Activated naive CD8-positive, alpha-beta T cell treated with anti-CD3 and anti-CD28 coated beads, Interleukin-2, amount 50 U/mL, for 24 hours (primary cell): ENCODE measurements at places on chromosomes 16 and 17.

DNA sequence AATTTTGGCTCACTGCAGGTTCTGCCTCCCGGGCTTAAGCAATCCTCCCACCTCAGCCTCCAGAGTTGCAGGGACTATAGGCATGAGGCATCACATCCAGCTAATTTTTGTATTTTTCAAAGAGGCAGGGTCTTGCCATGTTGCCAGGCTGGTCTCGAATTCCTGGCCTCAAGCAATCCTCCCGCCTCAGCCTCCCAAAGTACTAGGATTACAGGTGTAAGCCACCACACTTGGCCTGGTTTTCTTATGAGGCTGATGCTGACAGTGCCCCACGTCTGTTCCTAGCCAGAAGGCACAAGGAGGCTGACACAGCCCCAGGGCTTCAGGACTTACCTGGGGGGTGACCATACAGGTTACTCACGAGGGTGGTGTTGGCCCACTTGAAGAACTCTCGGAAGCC lies 33.9 kb upstream of the GCSH start:
- peaks cover 2% of the 10 kb centered on the region for H3K27me3 ChIP-seq
- H3K4me1 ChIP-seq = no peaks in the 10 kb centered on the region
- DNase-seq = no peak
- no peak overlapping the region for H3K4me3 ChIP-seq
- no peaks in the 10 kb centered on the region for H3K36me3 ChIP-seq
- no peak overlapping the region for H3K27ac ChIP-seq

GRCh38 chr17:55340176-55340575 lies 75.4 kb downstream of the HLF start:
- no peak overlapping the region for H3K27ac ChIP-seq
- peaks cover 18% of the 10 kb centered on the region for H3K27me3 ChIP-seq
- no peak for DNase-seq
- no peaks in the 10 kb centered on the region for H3K36me3 ChIP-seq
- H3K4me3 ChIP-seq = no peak overlapping the region
- H3K4me1 ChIP-seq = peaks cover 32% of the 10 kb centered on the region

DNA sequence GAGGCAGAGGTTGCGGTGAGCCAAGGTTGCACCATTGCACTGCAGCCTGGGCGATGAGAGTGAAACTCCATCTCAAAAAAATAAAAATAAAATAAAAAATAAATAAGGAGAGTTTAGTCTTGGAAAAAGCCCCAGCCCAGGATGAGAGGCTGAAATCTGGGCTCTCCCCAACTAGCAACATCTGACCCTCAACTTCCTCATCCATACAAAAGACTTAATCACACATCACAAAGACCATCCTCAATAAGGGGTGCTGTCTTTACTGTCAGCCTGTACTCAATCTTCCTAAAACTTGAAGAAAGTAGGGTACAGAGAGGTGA lies 11.4 kb upstream of the SLC4A1 start:
- H3K4me3 ChIP-seq = no peak overlapping the region
- no peak for DNase-seq
- no peaks in the 10 kb centered on the region for H3K36me3 ChIP-seq
- H3K27ac ChIP-seq = no peak overlapping the region
- no peaks in the 10 kb centered on the region for H3K27me3 ChIP-seq

GRCh38 chr17:1648173-1648962 lies 1.3 kb downstream of the RILP start:
- peak; percentile 23 for DNase-seq
- peak overlapping the region; percentile 57 for H3K4me3 ChIP-seq
- no peak overlapping the region for H3K27ac ChIP-seq
- peaks cover 20% of the 10 kb centered on the region for H3K36me3 ChIP-seq

DNA sequence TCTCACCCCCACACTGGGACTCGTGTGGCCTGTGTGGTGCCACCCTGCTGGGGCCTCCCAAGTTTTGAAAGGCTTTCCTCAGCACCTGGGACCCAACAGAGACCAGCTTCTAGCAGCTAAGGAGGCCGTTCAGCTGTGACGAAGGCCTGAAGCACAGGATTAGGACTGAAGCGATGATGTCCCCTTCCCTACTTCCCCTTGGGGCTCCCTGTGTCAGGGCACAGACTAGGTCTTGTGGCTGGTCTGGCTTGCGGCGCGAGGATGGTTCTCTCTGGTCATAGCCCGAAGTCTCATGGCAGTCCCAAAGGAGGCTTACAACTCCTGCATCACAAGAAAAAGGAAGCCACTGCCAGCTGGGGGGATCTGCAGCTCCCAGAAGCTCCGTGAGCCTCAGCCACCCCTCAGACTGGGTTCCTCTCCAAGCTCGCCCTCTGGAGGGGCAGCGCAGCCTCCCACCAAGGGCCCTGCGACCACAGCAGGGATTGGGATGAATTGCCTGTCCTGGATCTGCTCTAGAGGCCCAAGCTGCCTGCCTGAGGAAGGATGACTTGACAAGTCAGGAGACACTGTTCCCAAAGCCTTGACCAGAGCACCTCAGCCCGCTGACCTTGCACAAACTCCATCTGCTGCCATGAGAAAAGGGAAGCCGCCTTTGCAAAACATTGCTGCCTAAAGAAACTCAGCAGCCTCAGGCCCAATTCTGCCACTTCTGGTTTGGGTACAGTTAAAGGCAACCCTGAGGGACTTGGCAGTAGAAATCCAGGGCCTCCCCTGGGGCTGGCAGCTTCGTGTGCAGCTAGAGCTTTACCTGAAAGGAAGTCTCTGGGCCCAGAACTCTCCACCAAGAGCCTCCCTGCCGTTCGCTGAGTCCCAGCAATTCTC lies 27.4 kb downstream of the STH start:
- no peak for DNase-seq
- H3K27ac ChIP-seq = peak overlapping the region; percentile 38
- peaks cover 21% of the 10 kb centered on the region for H3K36me3 ChIP-seq
- no peaks in the 10 kb centered on the region for H3K27me3 ChIP-seq
- H3K4me1 ChIP-seq = peaks cover 27% of the 10 kb centered on the region
- H3K4me3 ChIP-seq = no peak overlapping the region

DNA sequence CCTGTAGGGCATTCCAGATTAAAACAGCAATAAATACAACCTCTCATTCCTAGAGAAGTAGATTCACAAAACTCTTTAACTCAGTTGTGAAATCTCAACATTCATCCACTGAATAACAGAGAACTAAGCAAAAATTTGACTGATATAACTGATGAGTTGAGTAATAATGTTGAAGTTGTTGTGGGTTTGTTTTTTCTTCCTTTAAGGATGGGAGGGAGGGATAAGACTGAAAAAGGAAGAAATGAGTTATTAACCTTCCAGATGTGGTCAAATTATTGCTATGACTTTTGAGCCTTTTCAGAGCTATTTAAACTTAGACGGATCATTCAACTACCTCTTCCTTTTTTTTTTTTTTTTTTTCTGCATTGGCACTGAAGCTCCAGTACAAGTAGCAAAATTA lies 38.6 kb downstream of the SKAP1 start:
- peaks cover 40% of the 10 kb centered on the region for H3K36me3 ChIP-seq
- H3K4me3 ChIP-seq = no peak overlapping the region
- no peak for DNase-seq
- peaks cover 33% of the 10 kb centered on the region for H3K4me1 ChIP-seq
- H3K27ac ChIP-seq = no peak overlapping the region
- H3K27me3 ChIP-seq = no peaks in the 10 kb centered on the region

- H3K27ac ChIP-seq = peak overlapping the region; percentile 94
- no peak for DNase-seq
- H3K4me3 ChIP-seq = peak overlapping the region; percentile 96
Measured at GRCh38 chr16:71893888-71894228, 1.5 kb upstream of the IST1 start.

- no peak overlapping the region for H3K4me3 ChIP-seq
- H3K27me3 ChIP-seq = peaks cover 2% of the 10 kb centered on the region
- H3K36me3 ChIP-seq = no peaks in the 10 kb centered on the region
- DNase-seq = no peak
Measured at GRCh38 chr16:55003916-55004315, 73.3 kb downstream of the IRX5 start.

DNA sequence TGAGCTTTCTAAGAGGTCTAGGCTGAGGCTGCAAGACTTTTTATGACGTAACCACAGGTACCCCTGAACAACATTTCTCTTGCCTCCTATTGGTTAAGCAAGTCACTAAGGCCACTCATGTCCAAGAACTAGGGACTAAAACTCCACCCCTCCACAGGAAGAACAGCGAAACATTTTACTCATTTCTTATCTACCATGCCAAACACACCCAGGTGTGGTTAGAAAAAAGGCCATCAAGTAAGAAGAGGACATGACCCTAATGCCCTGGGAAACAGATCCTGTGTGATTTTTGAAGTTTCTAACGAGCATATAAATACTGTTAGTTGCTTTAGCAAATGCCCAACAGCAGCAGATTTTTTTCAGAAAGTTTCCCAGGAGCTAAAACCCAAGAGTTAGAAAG lies 282.4 kb upstream of the DYNLRB2 start:
- no peak overlapping the region for H3K4me3 ChIP-seq
- H3K36me3 ChIP-seq = no peaks in the 10 kb centered on the region
- H3K4me1 ChIP-seq = no peaks in the 10 kb centered on the region
- no peak overlapping the region for H3K27ac ChIP-seq
- no peaks in the 10 kb centered on the region for H3K27me3 ChIP-seq

DNA sequence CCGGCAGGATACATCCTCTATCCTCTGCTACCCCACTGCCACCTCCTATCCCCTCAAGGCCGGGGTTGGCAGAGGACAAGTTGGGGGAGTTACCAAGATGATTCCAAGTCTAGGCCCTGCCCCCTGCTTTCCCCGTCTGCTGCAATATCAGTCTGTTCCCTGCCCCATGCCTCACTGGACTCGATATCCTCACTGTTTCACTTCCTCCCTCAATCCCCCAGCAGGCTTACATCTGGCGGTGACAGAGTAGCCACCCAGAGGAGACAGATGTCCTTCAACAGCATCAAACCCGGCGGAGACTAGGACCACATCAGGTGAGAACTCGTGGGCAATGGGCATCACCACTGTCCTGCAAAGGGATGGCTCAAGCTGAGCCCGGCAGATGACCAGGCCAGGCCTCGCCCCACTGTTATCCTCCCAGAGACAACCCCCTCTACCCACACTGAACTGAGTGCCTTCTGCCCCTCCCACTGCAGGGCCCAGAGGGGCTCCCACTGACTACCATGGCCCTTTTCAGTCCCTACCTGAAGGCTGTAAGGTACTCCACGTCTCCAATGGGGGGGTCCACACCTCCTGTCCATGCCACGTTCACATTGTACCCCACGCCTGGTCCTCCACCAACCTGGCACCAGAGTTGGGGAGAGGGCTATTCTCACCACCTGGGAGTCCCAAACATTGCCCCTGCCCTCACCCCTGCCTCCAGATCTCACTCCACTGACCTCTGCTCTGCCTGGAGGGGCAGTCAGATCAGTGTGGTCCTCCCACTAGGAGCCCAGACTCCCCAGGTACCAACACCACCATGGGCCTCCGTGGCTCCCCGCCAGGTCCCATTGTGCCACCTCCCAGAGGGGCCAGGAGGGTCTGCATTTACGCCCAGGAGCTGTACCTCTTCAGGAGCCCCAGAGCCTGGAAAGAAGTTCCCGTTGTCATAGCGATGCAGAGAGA lies 9.6 kb downstream of the G6PC3 start:
- H3K27ac ChIP-seq = no peak overlapping the region
- H3K27me3 ChIP-seq = no peaks in the 10 kb centered on the region
